ENCODE measurements at places on chromosomes 3 and 15. TPM values are rescaled to one million over a fixed set of nuclear protein-coding genes. Genes with fewer than 3 reads are reported as not detected.

- H3K4me1 ChIP-seq, result peaks cover 18% of the 10 kb centered on the region
- no peak overlapping the region for H3K4me3 ChIP-seq
- peak overlapping the region; percentile 32 for H3K27ac ChIP-seq
- H3K27me3 ChIP-seq, result no peaks in the 10 kb centered on the region
Observed at GRCh38 chr15:62758126-62758951, 284.2 kb upstream of the TPM1 start.

DNA sequence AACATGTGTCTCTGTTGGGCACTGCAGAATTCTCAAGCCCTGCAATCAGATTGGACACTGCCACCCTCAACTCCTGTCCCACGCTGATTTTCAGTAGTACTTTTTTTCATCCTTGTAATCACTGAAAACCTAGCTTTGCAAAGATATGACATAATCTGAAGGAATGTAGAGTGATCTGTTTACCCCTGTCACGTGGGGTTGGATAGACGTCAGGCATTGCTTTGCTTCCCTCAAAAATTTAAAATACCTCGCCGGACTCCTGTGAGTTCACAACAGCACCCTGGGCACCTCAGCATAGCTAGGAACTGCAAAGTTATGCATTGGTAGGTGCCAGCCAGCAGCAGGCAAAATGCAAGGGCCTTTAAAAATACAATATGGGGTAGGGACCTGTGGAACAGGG is 71.1 kb upstream of the OXTR start:
- no peak overlapping the region for H3K27ac ChIP-seq
- no peaks in the 10 kb centered on the region for H3K4me1 ChIP-seq
- H3K36me3 ChIP-seq, result no peaks in the 10 kb centered on the region
- H3K27me3 ChIP-seq, result no peaks in the 10 kb centered on the region

GRCh38 chr3:16229681-16230080 is 35.1 kb downstream of the DPH3 start:
- H3K4me3 ChIP-seq, result no peak overlapping the region
- H3K27ac ChIP-seq, result no peak overlapping the region
- H3K36me3 ChIP-seq, result no peaks in the 10 kb centered on the region

DNA sequence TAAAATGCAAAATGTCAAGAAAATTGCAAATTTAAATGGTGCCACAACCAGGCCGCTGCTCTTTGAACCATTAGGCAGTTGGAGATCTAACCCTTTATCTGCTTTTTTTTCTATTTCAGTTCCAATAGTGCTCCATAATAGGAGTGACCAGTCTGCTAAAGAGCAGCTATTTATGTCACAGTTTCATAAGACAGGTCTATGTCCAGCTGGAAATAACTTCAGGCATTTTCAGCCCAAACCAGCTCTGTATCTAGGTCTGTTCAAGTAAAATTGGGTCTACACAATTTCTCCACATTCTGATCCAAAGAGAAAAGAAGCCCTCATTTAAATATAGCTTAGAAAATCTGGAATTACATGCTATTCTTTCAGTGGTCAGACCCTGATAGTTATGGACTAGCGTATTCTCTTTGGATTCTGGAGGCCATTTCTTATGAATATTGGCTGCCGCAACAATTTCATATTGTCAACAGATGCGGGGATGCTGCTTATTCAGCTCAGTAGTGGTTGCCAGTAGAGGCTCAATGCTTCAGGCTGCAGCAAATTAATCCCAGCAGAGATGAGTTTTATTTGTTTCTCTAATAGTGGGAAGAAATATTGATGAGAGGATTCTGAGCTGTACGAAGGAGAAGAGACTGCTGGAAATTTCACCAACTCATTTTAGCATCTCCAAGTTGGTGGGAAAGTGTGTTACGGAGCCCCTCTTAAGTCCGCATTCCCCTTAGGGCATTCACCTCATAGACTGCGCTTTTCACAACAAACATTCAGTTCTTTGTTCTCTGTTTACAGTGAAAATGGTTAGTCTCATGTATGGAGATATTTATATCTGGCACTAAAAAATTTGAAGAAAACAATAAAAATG is 887.0 kb downstream of the ROBO1 start:
- H3K27ac ChIP-seq, result no peak overlapping the region
- H3K27me3 ChIP-seq, result no peaks in the 10 kb centered on the region
- H3K36me3 ChIP-seq, result no peaks in the 10 kb centered on the region

- no peaks in the 10 kb centered on the region for H3K27me3 ChIP-seq
- no peak overlapping the region for H3K4me3 ChIP-seq
- no peaks in the 10 kb centered on the region for H3K4me1 ChIP-seq
Observed at GRCh38 chr3:63349583-63350573, 71.8 kb downstream of the SYNPR start.

The SLC35G2 gene
- total RNA-seq, result 7.8 TPM

The TLR9 gene
- total RNA-seq, result 0.87 TPM

DNA sequence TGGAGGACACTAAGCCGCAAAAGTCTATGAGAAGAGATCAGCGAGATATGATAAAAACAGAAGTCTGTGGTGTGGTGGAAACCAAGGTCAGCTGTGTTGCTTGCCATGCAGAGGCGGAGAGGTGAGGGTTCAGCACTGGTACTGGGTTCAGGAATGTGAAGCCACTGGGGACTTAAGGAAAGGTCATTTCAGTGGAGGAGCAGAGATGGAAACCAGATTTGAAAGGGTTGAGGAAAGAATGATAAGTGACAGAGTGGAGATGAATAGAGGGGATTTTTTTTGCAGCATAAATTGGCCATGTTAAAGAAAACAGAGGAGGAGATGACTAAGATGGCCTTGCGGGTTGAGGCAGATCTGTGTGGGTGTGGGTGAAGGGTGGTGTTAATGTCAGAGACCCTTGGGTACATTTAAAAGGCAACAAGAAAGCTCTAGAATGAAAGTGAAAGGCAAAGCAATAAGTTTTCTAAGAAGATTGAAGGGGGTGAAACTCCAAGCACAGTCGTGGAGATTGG is 265.5 kb downstream of the ADAMTSL3 start:
- DNase-seq, result no peak
- H3K36me3 ChIP-seq, result no peaks in the 10 kb centered on the region
- H3K4me1 ChIP-seq, result no peaks in the 10 kb centered on the region
- no peak overlapping the region for H3K27ac ChIP-seq
- no peaks in the 10 kb centered on the region for H3K27me3 ChIP-seq
- H3K4me3 ChIP-seq, result no peak overlapping the region

GRCh38 chr3:46953234-46954010 is 23.1 kb downstream of the CCDC12 start:
- H3K4me1 ChIP-seq, result peaks cover 87% of the 10 kb centered on the region
- H3K27me3 ChIP-seq, result no peaks in the 10 kb centered on the region
- H3K36me3 ChIP-seq, result no peaks in the 10 kb centered on the region
- no peak for DNase-seq
- H3K27ac ChIP-seq, result peak overlapping the region; percentile 36

DNA sequence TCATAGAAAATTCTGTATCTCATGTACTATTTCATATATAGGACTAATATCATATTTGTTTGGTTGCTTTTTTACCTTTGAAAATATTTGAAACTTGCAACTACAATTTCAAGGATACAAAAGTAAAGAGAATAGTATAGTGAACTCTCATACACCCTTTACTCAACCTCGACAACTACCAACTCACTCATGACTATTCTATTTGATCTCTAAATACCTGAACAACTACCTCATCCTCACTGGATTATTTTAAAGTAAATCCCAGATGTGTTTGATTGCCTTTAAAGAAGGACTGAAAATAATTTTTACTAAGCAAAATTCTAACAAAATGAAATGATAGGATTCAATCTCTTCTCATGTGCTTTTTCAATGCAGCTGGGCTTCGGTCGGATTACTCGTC is 12.1 kb downstream of the TMPRSS7 start:
- no peak for DNase-seq
- H3K4me3 ChIP-seq, result no peak overlapping the region
- H3K27me3 ChIP-seq, result no peaks in the 10 kb centered on the region
- H3K4me1 ChIP-seq, result no peaks in the 10 kb centered on the region

GRCh38 chr15:39115379-39116057 is 465.4 kb upstream of the THBS1 start:
- H3K27ac ChIP-seq, result no peak overlapping the region
- H3K4me3 ChIP-seq, result no peak overlapping the region
- H3K36me3 ChIP-seq, result no peaks in the 10 kb centered on the region
- no peaks in the 10 kb centered on the region for H3K4me1 ChIP-seq
- no peak for DNase-seq

The WDR72 gene
- total RNA-seq, result 3.2 TPM

GRCh38 chr3:46681856-46682540 is 11.5 kb downstream of the ALS2CL start:
- H3K27me3 ChIP-seq, result no peaks in the 10 kb centered on the region
- no peak overlapping the region for H3K4me3 ChIP-seq
- DNase-seq, result no peak
- H3K27ac ChIP-seq, result no peak overlapping the region
- H3K36me3 ChIP-seq, result peaks cover 4% of the 10 kb centered on the region

The TNFSF10 gene
- total RNA-seq, result 140 TPM

DNA sequence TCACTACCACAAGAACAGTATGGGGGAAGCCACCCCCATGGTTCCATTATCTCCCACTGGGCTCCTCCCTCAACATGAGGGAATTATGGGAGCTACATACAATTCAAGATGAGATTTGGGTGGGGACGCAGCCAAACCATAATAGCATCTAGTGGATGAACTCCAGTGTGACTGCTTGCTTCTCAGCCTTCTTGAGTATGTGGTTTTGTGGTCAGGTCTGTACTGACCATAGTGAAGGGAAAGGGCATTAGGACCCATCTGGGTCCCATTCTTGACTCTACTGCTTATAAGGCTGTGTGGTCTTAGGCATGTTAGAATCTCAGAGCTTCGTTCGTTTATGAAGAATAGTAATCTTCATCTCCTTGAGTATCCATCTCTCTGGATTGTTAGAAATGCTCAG is 81.4 kb downstream of the CGNL1 start:
- peaks cover 4% of the 10 kb centered on the region for H3K4me1 ChIP-seq
- no peak overlapping the region for H3K4me3 ChIP-seq
- H3K36me3 ChIP-seq, result no peaks in the 10 kb centered on the region

The DZIP3 gene
- total RNA-seq, result 8.9 TPM

The PLCB2 gene
- total RNA-seq, result 61.2 TPM

DNA sequence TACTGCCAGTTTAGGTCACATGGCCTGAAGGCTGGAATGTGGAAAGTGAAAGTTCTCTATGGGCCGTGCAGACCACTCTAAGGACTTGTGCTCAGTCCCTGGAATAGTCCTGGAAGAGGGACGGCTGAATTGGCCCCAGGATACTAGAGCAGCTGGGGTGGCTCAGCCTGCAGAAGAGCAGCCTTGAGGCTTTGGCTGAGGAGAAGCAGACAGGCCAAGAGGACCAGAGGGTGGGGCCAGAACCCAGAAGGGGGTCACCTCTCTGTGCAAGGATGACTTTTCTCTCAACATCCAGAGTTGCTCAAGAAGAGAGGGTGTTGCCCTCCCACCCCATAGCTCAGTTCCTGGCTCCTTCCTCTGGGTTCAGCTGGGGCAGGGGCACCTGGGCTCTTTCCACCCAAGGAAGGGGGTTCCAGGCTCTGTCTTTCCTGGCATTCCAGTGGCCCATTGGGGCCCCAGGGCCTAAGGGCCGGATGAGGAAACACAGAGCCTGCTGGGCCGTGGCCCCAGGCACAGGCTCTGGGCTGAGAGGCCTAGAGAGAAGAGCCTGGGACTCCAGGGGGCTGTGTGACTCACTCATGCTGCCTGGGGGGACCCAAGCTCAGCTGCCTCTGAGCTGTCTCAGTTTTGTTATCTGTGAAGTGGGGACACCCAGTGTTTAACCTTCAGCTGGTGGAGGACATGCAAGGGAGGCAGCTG is 8.5 kb upstream of the FBLN2 start:
- H3K4me1 ChIP-seq, result peaks cover 9% of the 10 kb centered on the region
- DNase-seq, result no peak
- H3K4me3 ChIP-seq, result no peak overlapping the region
- H3K27me3 ChIP-seq, result no peaks in the 10 kb centered on the region

DNA sequence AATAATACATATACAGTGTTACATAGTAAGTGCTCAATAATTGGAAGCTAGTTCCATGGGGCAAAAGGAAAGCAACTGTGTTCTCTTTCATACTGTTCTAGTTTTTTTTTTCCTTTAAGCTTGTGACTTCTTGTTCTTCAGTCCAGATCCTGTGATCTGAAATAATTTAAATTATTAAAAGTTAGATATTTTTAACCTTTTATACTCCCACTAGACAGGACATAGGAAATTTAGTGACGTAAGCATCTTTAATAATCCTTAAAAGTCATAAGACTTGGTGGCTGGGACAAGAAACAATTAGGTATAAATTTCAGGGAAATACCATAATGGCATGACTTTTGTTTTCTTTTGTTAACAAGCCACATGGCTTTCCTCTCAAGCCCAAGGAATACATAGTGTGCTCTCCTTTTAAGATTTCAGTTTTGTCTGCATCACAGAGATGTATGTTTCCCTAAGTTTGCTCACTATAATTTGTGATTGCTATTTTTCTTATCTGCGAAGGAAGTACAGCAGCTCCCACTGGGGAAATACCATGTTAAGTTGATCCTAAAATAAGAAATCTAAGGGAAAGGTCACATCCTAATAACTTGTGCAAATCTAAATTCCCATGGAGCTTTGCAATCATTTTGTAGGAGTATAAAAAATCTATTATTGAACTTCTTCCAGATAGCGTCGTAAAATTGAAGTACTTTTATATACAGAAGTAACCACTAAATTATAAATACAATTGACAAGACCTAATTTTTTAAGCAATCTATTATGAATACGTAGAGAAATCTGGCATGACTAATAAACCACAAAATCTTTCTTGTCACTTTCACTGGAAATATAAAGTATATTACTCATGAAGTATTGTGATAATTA is 30.1 kb downstream of the PPARG start:
- H3K4me3 ChIP-seq, result no peak overlapping the region
- DNase-seq, result no peak
- H3K27ac ChIP-seq, result peak overlapping the region; percentile 31
- no peaks in the 10 kb centered on the region for H3K4me1 ChIP-seq
- no peaks in the 10 kb centered on the region for H3K36me3 ChIP-seq

The IMPG2 gene
- 0.29 TPM for total RNA-seq

- no peaks in the 10 kb centered on the region for H3K27me3 ChIP-seq
- H3K4me1 ChIP-seq, result peaks cover 5% of the 10 kb centered on the region
- H3K36me3 ChIP-seq, result no peaks in the 10 kb centered on the region
- DNase-seq, result no peak
- no peak within 1 kb of the TSS for H3K4me3 ChIP-seq
Observed at GRCh38 chr3:15521573-15521965, at the start of gene COLQ. Gene COLQ (minus strand): TSS chr3:15521706. CDS start chr3:15521625, 81 bp downstream.

GRCh38 chr3:30619318-30619717 is 12.9 kb downstream of the TGFBR2 start:
- H3K4me3 ChIP-seq, result no peak overlapping the region
- H3K27me3 ChIP-seq, result no peaks in the 10 kb centered on the region
- no peak overlapping the region for H3K27ac ChIP-seq
- peaks cover 88% of the 10 kb centered on the region for H3K4me1 ChIP-seq
- H3K36me3 ChIP-seq, result peaks cover 19% of the 10 kb centered on the region
